Fibroblast of lung (primary cell): ENCODE measurements at places on chromosomes 7 and 10. TPM values are rescaled to one million over a fixed set of nuclear protein-coding genes. Genes with fewer than 3 reads are reported as not detected.

GRCh38 chr7:50069613-50070012 lies 23.4 kb downstream of the ZPBP start:
- DNase-seq, result peak; percentile 24

The EMX2 gene
- polyA plus RNA-seq, result not detected in 2 replicates

GRCh38 chr10:127904311-127905000 lies 2.4 kb upstream of the PTPRE start:
- DNase-seq, result no peak

The BLNK gene
- not detected in 2 replicates for polyA plus RNA-seq

The SCIN gene
- 0.02 and 0.08 TPM in 2 replicates for polyA plus RNA-seq

GRCh38 chr10:124088915-124089314 lies 4.5 kb downstream of the CHST15 start:
- DNase-seq, result no peak

DNA sequence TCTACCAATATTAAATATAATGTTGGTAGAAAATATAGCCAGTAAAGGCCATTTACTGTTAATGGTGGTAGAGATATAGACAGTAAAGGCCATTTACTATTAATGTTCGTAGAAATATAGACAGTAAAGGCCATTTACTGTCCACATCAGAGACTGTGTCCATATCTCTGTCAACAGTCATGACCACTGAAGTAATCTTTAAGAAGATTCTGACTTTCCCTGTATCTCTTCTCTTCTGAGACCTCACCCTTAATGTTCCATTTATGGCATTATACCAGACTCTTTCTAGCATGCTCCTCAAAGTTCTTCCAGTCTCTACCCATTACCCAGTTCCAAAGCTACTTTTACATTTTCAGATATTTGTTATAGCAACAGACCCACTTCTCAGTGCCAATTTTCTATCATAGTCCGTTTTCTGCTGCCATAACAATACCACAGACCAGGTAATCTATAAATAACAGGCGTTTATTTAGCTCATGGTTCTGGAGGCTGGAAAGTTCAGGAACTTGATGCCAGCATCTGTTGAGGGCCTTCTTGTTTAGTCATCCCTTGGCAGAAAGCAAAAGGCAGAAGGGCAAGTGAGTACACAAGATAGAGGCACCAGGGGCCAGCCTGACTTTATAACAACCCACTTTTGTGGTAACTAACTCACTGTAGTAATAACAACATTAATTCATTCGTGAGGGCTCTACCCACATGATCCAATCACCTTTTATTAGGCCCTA lies 7.9 kb upstream of the NUDCD3 start:
- no peak for DNase-seq

DNA sequence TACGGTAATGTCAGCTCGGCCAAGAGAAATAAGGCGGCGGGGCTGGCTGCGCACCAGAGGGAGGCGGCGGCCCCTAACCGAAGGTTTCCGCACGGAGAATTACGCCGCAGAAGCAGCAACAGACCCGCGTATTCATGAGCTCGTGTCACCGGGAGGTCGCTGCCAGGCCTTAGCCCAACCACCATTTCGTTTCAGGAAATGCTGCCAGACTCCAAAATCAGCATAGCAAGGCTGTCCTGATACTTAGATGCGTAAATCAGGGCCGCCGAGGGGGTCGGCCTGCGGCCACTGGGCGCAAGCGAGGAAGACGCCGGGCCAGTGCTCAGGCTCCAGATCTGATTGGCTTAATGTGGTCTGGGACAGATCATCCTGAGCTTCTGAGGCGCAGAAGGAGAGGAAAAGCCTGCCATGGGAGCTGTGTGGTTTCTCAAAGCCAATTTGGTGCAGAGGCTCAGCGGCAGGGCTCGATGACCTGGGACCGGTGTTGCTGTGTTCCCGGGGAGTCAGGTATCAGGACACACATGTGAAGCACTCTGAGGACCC lies 247.9 kb downstream of the BAMBI start:
- DNase-seq, result peak; percentile 34

DNA sequence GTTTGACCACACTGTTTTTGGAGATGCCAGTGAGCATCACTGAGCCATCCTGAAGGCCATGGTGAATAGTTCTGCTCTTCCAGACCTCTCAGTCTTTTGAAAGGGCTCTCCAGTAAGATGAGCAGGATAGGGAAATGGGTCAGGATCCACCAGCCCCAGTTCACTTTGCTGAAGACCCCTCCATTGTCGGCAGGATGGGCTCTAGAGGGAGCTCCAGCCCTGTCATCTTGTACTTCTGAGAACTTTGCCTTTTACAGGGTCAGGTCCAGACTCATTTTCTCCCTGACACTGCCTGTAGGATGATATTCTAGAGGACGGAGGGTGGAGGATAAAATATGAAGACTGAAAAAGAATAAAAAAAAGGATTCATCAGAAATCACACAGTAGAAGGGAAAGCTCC lies 13.1 kb downstream of the LHFPL3 start:
- DNase-seq, result no peak

GRCh38 chr10:122646511-122647382 lies 52.9 kb downstream of the C10orf120 start:
- DNase-seq, result no peak

The HOGA1 gene
- 0.58 and 0.79 TPM in 2 replicates for polyA plus RNA-seq

DNA sequence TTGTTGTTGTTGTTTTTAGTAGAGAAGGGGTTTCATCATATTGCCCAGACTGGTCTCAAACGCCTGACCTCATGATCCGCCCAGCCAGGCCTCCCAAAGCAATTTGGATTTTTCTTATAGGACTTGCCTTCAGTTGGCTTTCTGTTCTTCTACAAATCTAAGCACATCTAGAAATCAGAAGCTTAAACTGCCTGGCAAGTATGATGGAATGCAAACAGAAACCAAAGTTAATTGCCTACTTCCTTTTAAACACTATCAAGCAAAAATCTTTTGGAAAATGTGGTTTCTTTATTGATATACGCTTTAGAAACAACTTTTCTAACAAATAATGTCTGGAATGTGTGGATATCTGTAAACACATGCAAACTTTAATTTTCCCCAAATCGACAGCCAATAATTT lies 64.9 kb downstream of the USP6NL start:
- DNase-seq, result peak; percentile 24

The GCK gene
- polyA plus RNA-seq, result 0.14 and 0.18 TPM in 2 replicates

The GRM3 gene
- polyA plus RNA-seq, result not detected in 2 replicates

DNA sequence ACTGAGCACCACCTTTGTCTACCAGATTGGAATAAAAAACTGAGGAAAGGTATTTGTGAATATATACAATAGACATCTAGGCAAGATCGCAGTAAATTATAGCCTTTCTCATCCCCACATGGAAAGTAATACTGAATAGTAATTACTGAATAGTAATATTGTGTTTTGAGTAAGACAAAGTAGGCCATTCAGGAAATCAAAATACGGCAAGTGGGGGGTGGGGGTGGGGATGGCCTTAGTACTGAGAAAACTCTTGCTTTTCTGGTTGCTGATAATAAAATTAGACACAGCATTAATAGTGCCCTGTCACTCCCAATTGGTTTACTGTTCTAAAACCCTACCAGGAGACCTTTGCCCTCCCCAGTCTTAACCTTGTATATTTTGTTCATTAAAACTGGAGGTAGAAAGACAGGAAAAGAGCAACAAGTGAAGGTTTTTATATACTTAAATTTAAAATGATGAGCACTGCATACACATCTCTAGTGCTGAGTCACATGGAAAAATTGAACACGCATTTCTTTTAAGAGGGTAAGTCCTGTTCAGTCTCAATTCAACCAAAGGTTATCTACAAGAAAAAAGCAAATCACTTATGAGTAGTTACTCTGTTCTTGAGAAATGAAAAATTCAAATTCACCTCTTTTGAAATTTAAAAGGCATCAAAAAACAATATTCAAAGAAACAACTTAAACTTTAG lies 65.6 kb downstream of the IGF2BP3 start:
- peak; percentile 42 for DNase-seq
